Bronchus fibroblast of lung (primary cell): ENCODE measurements at places on chromosomes 3 and 15. TPM values are rescaled to one million over a fixed set of nuclear protein-coding genes. Genes with fewer than 3 reads are reported as not detected.

Gene DLL4
- under 0.01 and 0.15 TPM in 2 replicates for total RNA-seq

Gene WNT7A
- total RNA-seq: not detected in 2 replicates

Gene PAQR5
- total RNA-seq: 1.2 and 1.5 TPM in 2 replicates

Gene LTK
- 0.50 and 0.59 TPM in 2 replicates for total RNA-seq

Gene GPR149
- total RNA-seq: not detected in 2 replicates

Gene PLIN1
- total RNA-seq: 0.15 TPM in 1 of 2 replicates, not detected in the other

Gene PTH1R
- 0.34 and 0.59 TPM in 2 replicates for total RNA-seq

Gene TMIE
- not detected in 2 replicates for total RNA-seq
